ENCODE measurements at places on chromosomes 5 and 9.

- DNase-seq, result no peak
Measured at GRCh38 chr5:157494178-157494832, 34.3 kb downstream of the NIPAL4 start.

GRCh38 chr9:128626181-128626580 lies 30.5 kb downstream of the DYNC2I2 start:
- no peak for DNase-seq

DNA sequence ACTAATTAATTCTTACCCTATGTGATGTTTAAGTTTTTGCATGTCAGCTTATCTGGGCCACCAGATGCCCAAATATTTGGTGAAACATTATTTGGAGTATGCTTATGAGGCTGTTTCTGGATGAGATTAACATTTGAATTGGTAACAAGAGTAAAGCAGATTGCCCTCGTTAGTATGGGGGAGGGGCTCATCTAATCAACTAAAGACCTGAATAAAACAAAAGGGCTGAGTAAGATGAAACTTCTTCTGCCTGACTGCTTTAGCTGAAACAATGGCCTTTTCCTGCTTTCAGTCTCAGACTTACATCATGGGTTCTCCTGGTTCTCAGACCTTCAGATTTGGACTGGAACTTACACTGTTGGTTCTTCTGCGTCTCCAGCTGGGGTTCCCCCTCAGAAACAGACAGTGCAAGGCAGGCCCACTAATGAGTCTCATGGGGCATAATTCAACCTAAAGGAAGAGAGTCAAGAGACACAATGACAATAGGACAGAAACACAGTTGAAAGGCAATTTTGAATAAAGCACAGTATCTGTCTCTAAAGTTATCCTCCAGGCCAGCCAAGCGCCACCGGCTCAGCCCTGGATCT lies 288.4 kb downstream of the CAAP1 start:
- no peak for DNase-seq

DNA sequence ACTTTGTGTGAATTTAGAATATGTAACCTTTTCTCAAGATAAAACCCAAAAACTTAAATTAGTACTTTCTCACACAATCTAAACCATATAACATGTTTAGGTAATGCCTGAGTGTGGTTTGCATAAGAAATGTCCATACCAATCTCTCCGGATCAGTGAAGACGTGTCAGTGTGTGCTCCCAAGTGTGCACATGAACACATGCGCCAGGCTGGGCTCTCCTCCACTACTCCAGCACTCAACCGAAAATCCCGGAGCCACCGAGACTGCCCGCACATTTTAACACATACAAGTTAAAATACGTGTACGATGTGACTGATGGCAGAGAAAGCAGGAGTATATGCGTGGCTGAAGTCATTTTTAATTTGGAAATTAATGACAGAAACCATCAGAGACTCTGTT lies 658.4 kb downstream of the EFNA5 start:
- no peak for DNase-seq

DNA sequence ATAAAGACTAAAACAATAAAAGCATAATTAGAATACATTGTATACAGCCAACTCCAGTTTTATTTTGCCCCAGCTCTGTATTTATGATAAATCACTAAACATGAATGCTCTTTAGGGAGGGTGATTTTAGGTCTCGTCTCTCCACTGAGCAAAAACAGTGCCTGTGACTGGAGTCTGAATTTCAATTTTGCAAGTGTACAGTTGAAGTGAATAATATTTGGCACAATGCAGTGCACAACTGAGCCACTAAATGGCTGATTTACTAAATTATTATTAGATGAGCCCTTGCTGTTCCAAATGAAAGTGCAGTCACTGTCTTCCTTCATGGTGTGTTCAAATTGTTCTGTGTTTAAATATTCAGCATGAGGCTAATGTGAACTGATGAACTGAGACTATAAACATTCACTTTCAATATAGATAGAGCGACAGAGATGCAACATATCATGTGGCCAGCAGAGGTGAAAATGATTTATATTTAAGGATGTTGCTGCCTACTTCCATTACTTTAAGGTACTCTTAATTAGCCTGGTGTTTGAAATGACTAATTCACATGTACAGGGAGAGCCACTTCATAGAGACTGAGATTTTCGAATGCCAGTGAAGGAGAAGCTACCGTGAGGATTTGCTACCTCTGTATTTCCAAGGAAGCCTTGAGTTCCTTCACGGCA lies 375.1 kb downstream of the EBF1 start:
- DNase-seq, result no peak

- peak; percentile 49 for DNase-seq
Measured at GRCh38 chr5:958701-959571, 49.7 kb upstream of the NKD2 start.

GRCh38 chr5:122789461-122790171 lies 14.7 kb downstream of the SNX2 start:
- no peak for DNase-seq

GRCh38 chr9:122055701-122056100 lies 37.4 kb downstream of the TTLL11 start:
- no peak for DNase-seq

DNA sequence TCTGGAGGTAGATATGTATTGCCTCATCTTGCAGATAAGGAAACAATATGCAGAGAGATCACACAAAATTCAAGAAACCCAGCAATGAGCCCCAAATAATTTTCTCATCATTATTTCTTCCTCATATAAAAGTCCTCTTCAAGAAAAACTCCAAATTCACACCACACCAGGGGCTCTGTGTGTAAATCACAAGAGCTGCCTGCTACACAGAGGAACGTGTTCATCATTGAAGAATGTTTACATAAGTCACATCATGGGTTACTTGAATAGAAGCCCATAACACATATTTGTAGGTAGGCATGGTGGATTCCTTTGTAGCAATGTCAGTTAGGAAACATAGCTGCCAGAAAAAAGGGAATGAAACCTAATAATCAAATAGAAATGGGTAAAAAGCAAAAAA lies 308.1 kb upstream of the TLE4 start:
- DNase-seq, result no peak

DNA sequence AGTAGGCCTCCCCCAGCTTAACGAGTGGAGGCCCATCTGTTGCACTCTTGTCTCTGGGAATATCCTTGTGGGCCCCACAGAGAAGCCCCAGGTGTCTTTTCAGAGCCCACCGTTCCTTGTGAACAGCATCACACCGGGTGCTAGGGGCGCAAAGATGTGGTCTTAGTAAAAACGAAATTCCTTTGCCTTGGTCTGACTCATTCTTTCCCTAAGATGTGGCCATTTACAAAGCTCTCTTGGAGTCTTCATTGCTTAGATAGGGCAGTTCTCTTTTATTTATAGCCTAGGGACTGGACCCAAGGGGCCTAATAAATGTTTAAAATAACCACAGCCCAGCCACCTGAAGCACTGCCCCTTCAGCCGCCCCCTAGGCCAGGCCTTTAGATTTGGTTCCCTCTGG lies 52.8 kb upstream of the RPL26L1 start:
- no peak for DNase-seq

- no peak for DNase-seq
Measured at GRCh38 chr5:113675166-113675565, 161.7 kb downstream of the YTHDC2 start.

DNA sequence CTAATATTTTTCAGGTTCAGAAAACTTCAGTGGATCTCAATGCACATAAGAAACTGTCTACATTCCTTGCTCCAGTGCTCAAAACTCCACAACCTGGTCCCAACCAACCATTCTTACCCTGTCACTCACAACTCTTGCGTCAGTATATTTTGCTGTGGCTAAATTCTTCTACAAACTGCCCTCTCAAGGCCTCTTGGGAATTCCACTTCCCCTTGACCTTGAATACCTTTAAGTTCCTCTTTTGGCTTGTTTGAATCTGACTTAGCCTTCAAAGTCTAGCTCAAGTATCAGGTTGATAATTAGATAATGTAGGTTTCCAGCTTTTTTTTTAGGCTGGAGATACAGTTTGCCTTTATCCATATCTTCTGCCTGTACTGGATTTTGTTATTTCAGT lies 128.3 kb downstream of the SLF1 start:
- DNase-seq, result no peak

GRCh38 chr9:91562416-91562815 lies 138.8 kb upstream of the NFIL3 start:
- no peak for DNase-seq

- no peak for DNase-seq
Measured at GRCh38 chr5:160961038-160961437, 109.0 kb upstream of the ATP10B start.

GRCh38 chr9:92970467-92970923 lies 23.2 kb downstream of the FGD3 start:
- DNase-seq, result no peak

DNA sequence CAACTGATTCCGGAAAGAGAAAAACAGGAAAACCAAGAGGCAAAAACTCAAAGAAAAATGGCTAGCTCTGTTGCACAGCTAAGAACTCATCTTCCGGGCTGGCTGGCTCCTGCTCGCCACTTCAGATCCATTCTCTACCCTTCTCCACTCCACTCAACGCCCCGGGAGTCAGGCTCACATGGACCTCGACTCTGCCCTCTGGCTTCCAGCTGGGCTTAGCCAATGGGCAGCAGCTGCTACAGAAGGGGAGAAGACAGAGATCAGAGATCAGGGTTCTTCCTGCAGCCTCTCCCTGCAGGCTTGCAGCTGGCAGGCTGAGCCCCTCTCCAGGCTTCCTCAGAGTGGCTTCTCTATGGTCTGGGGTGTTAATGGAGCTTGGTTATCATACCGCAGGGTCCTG lies 187.5 kb downstream of the MED10 start:
- no peak for DNase-seq

DNA sequence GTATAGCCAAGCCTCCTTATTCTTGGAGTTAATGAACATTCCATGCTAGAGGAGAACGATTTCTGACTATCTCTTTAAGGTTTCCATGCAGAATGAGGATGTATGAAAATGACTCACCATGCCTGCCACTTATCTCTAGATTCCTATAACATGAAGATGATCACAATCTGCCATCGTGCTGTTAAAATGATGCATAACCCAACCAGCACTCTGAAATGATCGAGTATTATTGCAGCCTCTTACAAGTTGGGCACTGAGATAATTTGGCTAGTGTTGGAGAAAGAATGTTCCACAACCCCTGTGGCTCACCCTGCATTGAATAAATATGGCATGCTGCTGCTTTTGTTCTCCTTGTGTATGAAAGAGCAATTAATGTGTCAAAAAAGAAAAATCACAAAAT lies 1143.6 kb upstream of the WWC1 start:
- DNase-seq, result no peak

DNA sequence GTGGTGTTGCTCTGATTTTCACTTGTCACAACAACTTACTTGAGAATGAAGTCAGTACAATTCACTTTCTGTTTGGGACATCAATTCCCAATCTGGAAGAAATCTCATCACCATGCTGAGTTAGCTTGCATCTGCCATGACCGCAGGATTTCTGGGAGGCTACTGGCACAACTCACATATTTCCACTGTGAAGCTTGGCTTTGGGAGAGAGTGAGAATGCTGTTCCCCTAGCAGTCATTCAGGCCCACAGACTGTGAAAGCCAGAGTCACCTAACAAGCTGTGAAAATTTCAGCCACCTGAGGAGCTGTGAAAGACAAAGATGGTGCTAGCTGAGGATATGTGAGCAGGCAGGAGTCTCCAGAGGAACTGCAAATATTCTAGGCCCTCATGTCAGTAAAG lies 365.2 kb upstream of the TUSC1 start:
- DNase-seq, result no peak

GRCh38 chr9:3342159-3342777 lies 183.5 kb downstream of the RFX3 start:
- no peak for DNase-seq

DNA sequence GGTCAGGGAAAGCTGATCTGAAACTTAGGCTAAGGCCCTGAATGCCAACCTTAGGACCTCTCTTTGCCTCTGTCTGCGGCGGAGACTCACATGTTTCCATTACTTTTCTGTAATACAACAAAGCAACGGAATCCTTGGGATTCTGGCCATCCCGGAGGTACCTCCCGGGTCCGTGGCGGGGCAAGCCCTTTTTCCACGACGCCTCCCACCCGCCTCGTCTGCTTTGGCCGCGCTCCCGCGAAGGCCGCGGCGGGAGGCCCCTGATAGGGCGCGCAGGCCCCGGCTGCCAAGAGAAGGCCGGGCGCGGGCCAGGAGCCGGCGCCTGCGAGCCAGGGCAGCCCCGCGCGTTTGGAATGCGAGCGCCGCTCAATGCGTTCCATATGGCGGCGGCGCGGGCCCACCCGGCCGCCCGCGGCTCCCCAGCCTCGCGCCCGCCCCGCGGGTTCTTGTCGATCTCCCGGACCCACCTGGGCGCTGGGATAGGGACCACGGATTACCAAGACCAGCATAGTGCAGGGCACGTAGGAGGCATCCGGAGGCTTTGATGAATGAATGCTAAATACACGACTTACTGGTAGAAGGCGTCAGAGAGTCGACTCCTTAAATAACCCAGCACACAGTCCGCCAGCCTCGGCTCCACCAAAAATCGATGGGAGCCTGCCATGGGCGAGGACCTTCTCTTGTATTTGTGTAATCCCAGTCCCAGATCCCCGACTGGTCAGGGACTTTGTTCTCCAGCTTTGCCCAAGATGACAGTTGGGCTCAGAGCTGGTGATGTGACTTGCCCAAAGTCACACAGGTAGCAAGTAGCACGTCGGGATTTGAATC lies 17.5 kb upstream of the PHF19 start:
- DNase-seq, result no peak
